Cortex of kidney (tissue), 1 donor: ENCODE measurements at places on chromosomes 11 and 22.

GRCh38 chr11:70092959-70093715 is 15.0 kb downstream of the ANO1 start:
- no peak for DNase-seq

DNA sequence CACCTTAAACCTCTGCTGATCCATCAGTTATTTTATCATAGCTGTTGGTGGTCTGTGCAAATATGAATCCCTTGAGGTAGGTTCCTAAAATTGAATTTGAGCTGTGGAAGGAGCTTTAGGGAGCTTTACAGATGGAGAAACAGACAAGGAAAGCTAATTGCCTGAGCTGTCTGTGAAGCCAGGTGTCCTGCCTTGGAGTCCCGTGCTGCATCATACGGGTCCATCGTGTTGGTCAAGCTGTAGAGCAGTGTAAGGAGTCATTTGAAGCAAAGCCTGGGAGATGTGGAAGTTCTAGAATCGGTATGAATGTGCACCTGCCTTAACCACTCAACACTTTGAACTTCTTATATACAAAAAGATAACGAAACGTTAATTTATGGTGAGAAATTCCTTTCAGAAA is 1.0 kb downstream of the POLA2 start:
- DNase-seq, result no peak

- no peak for DNase-seq
Observed at GRCh38 chr11:70322666-70323065, 52.2 kb downstream of the PPFIA1 start.

GRCh38 chr22:36506637-36507517 is at the start of gene FOXRED2:
Gene FOXRED2, minus strand, starts transcription at chr22:36507040. Its CDS starts 618 bp downstream, at chr22:36506422.
- peak; percentile 52 for DNase-seq

GRCh38 chr11:66922551-66922950 is 35.6 kb downstream of the PC start:
- no peak for DNase-seq

GRCh38 chr11:94602430-94603372 is 35.5 kb downstream of the PIWIL4 start:
- no peak for DNase-seq

GRCh38 chr11:19838994-19839768 is 126.5 kb downstream of the NAV2 start:
- DNase-seq, result no peak

GRCh38 chr11:72553706-72554105 is 119.4 kb upstream of the CLPB start:
- no peak for DNase-seq

GRCh38 chr11:130344841-130345240 is 30.1 kb upstream of the ZBTB44 start:
- DNase-seq, result no peak

- no peak for DNase-seq
Observed at GRCh38 chr22:23626286-23626975, 5.7 kb downstream of the DRICH1 start.

DNA sequence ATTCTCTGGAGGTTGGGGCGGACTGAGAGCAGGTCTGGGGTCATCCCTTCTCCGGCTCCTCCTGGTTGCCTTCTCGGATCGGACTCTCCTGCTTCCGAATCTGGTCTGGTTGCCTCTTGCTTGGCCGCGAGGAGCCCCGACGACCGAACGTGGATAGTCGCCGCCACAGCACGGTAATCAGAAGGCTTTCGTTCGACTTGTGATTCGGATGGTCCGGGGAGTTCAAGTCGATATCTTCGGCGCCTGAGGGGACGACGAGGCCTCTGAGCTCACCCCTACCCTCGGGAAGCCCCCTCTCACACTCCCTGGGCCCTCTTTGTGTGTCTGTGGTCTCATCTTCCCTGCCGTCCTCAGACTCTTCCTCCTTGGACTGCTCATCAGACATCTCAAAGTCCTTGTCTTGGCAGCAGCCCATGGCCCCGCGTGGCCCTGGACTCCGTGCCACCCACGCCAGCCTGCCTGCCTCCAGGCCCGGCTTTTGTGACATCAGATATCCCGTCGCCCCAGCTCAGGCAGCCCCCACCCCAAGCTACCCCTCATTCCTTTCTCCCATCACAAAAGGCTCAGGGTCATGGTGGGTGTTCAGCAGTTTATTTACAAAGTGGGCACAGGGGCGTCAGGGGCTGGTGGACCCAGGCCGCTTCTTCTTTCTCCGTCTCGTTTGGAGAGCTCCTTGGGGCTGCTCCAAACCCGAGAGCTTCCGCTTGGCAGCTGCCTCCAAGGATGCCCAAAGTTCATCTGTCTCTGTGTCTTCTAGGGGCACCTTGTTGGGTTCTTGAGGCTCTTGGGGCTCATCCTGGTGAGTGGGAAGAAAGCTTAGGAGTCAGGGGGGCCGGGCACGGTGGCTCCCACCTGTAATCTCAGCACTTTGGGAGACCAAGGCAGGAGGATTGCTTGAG is at the start of gene TEX54:
Gene TEX54, minus strand, starts transcription at position 506 of the 899 bp plus-strand sequence.
- DNase-seq, result no peak

DNA sequence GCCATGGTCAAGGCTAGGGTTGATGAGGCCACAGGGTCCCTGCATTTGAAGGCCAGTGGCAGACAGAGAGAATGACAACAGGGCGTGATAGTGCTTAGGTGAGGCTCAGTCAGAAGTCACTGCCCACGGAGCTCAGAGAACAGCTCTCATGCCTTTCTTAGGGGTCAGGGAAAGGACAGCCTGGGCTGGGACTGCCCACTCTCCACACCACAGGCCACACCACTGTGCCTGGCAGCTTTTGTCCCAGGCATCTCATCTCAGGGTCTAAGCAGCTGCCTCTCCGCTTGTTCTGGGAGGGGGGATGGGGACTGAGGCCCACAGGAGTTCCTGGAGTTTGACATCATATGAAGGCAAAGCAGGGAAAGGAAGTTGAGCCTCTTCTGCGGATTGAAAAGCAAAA is 150.2 kb upstream of the B3GAT1 start:
- no peak for DNase-seq

GRCh38 chr22:33000342-33001280 is 57.6 kb downstream of the SYN3 start:
- no peak for DNase-seq
